HAP-1 (cell line): ENCODE measurements at places on chromosomes 11 and 22.
A peak's percentile ranks its signal among the peaks of the same experiment; 100 is the strongest.

DNA sequence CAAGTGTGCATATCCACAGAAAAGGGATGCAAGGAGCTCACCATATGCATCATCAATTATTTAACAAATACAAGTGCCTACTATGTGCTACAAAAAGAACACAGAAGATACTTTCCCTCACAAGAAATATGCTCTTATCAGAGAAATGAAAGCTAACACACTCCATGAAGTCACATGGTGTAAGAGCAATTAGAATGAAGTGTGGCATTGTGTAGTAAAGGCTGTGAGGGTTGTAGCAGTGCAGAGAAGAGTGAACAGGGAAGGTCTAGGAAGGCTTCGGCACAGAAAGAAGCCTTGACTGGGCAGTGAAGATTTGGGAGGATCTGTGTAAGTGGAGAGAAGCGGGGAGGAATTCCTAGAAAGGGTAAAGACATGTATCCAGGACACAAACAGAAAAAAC is 22.5 kb downstream of the PPP2R1B start:
- DNase-seq: no peak

- DNase-seq: no peak
Measured at GRCh38 chr22:32717337-32718240, 83.9 kb upstream of the TIMP3 start.

- DNase-seq: no peak
Measured at GRCh38 chr11:86167499-86168164, 76.9 kb upstream of the EED start.

DNA sequence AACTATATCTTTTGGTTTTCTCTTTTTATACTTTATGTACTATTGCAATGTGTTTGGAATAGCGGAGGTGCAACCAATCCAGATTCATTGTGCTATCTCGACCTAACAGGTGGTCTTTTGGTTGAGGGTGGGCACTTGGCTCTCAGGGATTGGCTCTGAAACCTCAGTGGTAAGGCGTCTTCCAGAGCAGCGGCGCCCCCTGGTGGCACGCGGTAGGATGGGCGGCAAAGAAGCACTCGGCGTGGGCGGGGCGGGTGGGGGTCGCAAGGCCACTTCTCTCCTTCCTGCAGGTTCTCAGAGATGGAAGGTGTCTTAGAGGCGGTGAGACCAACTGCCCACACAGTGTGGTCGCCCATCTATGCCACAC is 19.2 kb upstream of the PLET1 start:
- peak; percentile 55 for DNase-seq

GRCh38 chr22:48806227-48806781 is 1021.4 kb downstream of the BRD1 start:
- no peak for DNase-seq
